ENCODE measurements at places on chromosomes 7 and 10. TPM values are rescaled to one million over a fixed set of nuclear protein-coding genes. Genes with fewer than 3 reads are reported as not detected.

- no peaks in the 10 kb centered on the region for H3K27me3 ChIP-seq
- no peak overlapping the region for H3K4me3 ChIP-seq
- H3K36me3 ChIP-seq, result no peaks in the 10 kb centered on the region
- H3K4me1 ChIP-seq, result no peaks in the 10 kb centered on the region
Measured at GRCh38 chr7:122485856-122486255, 181.3 kb upstream of the FEZF1 start.

DNA sequence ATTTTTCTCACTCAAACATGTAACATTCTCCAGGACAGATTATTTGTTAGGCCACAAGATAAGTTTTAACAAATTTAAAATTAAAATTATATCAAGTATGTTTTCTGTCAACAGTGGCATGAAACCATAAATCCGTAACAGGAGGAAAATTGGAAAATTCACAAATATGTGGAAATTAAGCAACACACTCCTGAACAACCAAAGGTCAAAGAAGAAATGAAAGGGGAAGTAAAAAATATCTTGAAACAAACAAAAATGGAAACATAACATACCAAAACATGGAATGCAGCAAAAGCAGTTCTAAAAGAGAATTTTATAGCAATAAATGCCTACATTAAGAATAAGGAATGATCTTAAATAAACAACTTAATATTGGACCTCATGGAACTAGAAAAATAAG is 147.3 kb downstream of the ZEB1 start:
- H3K4me1 ChIP-seq, result no peaks in the 10 kb centered on the region
- H3K27me3 ChIP-seq, result no peaks in the 10 kb centered on the region
- H3K36me3 ChIP-seq, result peaks cover 11% of the 10 kb centered on the region
- H3K4me3 ChIP-seq, result no peak overlapping the region
- no peak for DNase-seq

GRCh38 chr10:113086282-113086681 is 136.2 kb downstream of the TCF7L2 start:
- peak overlapping the region; percentile 43 for H3K27ac ChIP-seq
- DNase-seq, result no peak
- peaks cover 18% of the 10 kb centered on the region for H3K4me1 ChIP-seq
- H3K27me3 ChIP-seq, result no peaks in the 10 kb centered on the region

- no peak for DNase-seq
- peaks cover 10% of the 10 kb centered on the region for H3K4me1 ChIP-seq
- no peaks in the 10 kb centered on the region for H3K36me3 ChIP-seq
- peaks cover 28% of the 10 kb centered on the region for H3K27me3 ChIP-seq
- no peak overlapping the region for H3K27ac ChIP-seq
Measured at GRCh38 chr10:79494871-79495705, 17.2 kb upstream of the EIF5AL1 start.

The PNLIPRP3 gene
- not detected for total RNA-seq
